AG09309 (cell line): ENCODE measurements at places on chromosomes 2 and 18.

DNA sequence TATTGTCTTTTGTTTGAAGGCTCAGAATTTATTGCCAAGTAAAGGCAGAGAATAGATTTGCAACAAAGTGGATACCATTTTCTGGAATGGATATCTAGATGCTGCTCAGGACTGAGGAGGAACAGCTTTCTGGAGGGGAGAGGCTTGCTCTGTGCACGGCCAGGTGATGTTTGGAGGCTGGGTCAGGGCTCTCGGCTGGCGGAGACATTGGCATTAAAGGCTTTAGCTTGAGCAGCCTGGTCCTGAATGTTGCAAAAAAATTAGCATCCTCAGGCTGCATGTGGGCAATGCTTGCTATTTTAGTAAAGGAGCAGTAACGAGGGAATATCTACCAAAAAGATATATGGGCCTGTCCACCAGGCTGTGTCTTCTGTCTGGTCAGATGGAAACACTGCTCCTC is 20.4 kb downstream of the RNF144A start:
- DNase-seq, result no peak

GRCh38 chr2:79292239-79292957 is 132.8 kb upstream of the REG3A start:
- no peak for DNase-seq

GRCh38 chr18:55206927-55207326 is 247.7 kb upstream of the CCDC68 start:
- DNase-seq, result no peak

GRCh38 chr2:16522031-16522831 is 143.4 kb downstream of the CYRIA start:
- no peak for DNase-seq

DNA sequence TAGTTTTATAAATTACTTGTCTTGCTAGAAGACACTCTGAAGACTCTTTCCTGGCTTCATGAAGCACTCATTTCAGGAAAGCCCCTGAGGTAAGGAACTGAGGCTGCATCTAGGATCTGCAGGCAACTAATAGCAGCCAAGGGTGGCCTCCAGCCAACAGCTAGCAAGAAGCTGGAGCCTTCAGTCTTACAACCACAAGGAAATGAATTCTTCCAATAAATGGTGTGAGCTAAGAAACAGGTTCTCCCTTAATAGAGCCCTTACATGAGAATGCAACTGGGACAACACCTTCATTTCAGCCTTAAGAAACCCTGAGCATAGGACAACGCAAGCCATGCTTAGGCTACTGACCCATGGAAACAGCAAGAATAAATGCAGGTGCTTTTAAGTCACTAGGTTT is 254.6 kb upstream of the RBBP8 start:
- no peak for DNase-seq

DNA sequence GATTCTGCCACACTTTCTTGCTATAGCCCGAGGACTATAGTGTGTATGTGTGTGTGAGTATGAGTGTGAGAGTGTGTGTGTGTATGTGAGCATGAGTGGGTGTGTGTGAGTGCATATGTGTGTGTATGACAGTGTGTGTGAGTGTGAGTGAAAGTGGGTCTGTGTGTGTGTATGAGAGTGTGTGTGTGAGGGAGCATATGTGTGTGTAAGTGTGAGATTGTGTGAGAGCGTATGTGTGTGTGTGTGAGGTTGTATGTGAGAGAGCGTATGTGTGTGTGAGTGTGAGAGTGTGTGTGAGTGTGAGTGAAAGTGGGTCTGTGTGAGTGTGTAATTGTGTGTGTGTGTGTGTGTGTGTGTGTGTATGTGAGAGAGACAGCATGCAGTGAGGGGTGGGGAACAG is 89.0 kb upstream of the ACSL3 start:
- DNase-seq, result no peak

DNA sequence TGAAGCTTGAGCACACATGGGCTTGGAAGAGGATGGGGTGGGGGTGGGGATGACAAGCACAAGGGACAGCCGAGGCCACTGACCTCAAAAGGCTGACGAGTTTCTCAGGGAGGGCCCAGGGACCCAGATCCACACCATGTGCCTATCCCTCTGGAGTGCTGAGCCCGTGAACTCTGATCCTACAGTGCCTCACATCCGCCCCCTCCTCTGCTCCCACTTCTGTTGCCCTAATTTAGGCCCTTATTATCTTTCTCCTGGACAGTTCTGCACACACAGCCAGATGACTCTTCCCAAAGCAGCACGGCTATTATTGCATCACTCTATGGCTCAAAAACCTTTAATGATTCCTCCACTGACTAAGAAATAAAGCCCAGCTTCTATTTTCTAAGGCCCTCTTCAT is 24.8 kb downstream of the CYRIA start:
- no peak for DNase-seq

DNA sequence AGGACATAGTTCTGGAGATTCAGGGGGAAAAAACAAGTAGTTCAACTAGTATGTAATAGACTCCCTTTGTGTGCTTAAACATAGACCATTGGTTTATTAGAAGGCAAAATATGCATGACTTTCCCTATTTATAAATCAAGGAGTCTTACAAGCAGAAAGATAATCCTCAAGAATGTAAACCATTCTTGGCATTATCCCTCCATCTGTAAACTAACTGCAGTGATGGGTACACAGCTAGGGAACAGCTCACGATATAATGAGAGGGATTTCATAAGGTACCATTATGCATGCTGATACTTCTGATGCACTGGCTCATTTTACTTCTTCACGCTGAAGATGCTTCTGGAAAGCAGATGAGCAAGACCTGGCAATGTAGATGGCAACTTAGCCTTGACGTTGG is 878 bp downstream of the FBXO15 start:
- DNase-seq, result peak; percentile 59

DNA sequence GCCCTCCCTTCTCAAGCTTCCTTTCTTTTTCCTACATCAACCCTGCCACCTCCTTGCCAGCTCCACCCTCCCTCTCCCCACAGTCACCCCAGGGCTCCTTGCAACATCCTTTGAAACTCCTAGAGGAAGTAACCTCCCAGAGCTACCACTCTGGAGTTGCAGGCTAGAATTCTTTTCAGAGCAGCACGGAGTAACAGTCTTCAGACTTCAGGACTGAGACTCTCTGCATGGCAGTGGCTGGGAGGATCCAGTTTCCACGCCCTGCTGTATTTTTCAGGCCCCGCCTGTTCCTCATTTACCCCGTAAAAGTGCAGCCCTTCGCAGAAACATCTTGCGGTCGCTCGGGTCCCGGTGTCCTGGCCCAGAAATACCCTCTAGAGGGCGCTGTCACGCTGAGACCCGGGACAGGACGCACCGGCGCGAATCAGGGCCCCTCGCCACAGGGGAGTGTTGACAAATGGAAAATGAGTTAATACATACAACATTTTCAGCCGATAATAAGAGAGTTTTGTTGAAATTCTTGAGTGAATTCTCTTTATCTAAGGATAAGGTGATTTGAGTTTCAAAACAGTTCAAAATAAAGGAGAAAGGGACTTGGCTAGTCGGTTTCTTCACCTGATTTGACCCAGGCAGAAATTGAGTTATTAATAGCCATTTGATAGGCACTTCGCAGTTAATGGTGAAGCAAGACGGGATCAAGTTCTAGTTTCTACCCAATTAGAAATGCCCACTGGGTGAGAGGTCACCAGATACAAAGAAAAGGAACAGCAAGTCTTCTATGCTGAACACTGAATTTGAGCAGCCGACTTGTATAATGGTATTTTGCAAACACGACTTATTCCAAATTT is 18.5 kb upstream of the NTSR2 start:
- peak; percentile 46 for DNase-seq
